Stimulated activated CD8-positive, alpha-beta memory T cell treated with anti-CD3 and anti-CD28 coated beads, Interleukin-15, amount 100 ng/mL, for 48 hours (primary cell): ENCODE measurements at places on chromosomes 3 and 15.

GRCh38 chr15:52309154-52309548 lies 13.5 kb upstream of the MYO5C start:
- no peak for DNase-seq

GRCh38 chr3:112377568-112378071 lies 44.7 kb downstream of the CD200 start:
- no peak for DNase-seq

DNA sequence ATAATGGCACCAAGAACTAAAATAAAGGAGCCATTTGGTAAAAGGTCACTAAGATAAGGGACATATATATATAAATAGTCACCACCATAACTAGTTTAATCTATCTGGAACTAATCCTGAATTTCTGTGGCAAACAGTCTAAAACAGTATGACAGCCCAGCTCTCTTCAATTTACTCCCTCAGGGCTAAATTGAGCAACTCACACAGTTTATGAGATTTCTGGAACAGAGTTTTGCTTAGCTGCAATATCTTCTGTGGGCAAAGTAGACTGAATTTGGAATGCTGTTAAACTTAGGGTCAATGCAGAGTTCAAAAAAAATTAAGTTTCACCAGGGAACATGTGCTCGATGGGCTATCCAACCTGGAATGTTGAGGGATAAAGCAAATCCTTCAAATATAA lies 70.1 kb upstream of the VEPH1 start:
- DNase-seq: no peak

DNA sequence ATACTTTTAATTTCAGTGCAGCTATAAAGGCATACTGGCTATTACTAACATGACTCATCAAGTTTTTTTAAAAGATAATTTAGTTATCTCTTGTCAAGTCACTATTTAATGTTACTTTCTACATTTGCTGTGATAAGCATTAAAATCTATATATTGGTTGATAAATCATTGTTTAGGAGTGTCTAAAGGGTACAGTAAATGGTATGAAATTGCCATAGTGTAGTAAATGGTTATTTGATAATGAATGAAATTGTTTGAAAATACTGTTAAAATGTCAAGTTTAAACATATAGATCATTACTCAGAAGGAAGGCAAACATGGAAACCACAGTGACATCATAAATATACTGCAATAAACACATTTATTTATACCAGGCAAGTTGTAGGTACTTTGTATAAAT lies 13.2 kb upstream of the BNIP2 start:
- DNase-seq: no peak

- DNase-seq: no peak
These were observed 150.6 kb downstream of the TPRG1 start for GRCh38 chr3:189322339-189322738.

DNA sequence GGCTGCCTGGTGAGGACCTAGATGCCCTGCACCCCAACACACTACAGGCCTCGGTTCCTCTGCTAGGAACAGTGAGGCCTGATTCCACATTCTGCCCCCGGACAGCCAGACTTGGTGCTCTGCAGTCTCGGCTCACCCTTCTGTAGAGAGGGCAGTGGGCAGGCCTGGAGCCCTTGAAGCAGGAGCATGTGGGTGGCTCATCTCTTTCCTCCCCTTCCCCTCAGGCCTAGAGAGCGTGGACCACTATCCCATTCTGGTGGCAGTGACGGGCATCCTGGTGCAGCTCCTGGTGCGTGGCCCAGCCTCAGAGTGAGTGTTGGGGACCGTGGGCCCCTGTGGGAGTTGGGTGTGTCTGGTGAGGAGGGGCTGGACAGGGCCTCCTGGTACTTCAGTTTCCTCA lies 3.3 kb downstream of the AMIGO3 start:
- DNase-seq: no peak

DNA sequence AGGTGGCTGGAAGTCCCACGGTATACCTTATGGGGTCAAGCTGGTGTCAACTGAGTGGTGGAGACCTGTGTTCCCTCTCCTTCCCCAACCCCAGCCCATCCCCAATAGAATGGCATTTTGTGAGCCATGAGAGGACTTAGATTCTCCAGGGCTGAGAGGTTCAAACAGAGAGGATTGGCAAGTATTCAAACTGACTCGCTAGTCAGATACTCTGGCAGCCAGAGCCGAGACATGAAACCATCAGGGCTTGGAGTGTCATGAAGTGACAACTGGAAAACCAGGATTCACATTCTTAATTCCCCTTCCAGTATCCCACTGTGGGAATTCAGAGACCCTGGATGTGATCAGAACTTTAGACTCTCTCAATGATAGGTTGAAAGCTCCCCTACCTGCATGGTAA lies 159.4 kb upstream of the SNTN start:
- no peak for DNase-seq

- no peak for DNase-seq
These were observed 111.5 kb downstream of the PDZRN3 start for GRCh38 chr3:73513260-73513659.

DNA sequence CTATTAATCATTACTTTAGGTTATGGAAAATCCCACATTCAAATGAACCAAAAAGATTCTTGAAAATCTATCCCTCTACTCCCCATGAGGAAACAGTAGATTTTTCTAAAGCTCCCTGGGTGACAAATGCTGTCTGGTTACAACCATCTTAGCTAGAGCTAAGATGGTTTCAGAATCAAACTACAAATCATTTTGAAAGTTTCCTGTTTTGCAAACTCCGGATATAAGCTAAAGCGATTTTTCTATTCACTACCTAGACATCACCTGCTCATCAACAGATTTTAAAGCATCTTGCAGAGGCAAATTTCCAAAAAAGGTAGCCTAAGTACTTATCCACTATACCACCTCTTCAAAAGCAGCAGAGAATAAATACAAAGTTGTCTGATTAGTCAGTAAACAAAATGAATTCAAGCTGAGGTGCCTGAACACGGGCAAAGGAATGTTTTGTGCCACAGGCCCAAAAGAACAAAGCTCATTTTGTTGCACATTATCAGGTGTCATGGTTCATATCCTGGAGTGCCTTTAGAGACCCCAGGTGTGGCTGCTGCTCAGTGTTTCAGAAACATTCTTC lies 204.9 kb downstream of the TNIK start:
- DNase-seq: no peak

- DNase-seq: no peak
These were observed 80.8 kb downstream of the SMAD3 start for GRCh38 chr15:67146234-67146633.

DNA sequence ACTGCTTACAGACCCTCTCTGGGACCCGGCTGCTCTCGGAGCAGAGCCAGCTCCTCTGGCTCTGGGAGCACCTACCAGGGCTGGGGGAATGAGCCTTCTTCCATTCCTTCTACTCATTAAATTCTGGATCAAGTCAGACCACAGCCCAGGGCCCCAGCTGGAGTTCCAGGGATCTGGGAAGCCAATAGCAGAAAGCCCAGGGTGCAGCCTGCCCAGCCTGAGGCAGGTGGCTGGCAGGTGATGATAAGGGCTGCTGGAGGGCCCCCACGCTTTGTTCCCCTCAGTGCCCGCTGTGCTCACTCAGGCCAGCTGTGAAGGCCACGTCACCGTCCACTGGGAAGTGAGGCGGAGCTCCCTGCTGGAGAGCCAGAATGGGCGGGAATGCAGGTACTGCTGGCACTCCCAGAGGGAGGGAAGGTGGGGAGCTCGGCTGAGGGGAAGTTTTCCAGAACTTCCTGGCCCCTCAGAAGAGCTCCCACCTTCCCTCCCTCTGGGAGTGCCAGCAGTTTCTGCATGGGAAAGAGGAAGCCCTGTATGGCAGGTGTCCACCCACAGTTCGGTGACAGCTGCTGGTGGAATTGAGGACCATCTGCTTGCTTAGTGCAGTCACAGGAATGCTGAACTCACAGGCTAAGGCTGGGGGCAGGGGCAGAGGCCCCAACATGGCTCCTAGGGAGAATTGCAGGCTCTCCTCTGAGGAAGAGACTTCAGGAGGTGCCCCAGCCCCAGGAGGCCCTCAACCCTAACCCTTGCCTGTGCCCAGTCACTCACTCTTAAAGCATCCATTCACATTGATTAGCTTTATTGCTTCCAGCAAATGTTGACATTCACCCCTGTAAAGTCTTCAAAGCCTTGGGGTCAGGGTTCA lies 12.6 kb upstream of the RTP3 start:
- no peak for DNase-seq

- no peak for DNase-seq
These were observed 154.1 kb downstream of the LIPC start for GRCh38 chr15:58585693-58586443.

DNA sequence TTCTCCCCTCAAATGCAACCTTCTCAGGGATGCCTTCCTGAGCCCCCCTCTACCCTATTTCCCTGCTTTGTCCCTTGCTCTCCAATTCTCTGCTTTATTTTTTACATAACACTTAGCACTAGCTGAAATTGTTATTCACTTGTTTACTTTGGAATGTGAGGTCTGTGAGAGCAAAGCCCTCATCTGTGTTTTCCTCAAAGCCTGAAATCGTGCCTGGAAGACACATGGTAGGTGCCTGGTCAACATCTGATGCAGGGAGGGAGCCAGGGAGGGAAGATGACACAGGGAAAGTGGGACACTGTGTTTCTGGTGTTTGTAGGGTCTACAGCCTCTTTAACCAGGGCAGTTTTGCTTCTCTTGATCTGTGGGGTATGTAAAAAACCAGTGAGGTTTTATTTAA lies 23.6 kb downstream of the EIF2AK4 start:
- no peak for DNase-seq

DNA sequence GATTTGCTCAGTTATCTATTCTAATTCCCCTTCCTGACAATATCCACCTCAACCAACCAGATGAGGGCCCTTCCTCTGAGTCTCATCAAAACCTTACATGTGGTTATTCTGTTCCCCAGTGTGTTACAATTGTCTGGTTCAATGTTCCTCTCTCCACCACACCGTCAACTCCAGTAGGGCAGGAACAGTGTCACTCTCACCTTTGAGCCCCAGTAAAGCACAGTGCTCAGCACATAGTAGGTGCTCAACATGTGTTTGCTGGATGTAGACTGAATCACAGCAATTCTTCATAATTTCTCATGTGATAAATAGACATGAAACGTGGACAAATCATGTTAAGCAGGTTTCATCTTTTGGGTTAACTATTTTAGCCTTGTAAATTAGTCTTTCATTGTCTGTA lies 103.0 kb upstream of the EIF1B start:
- DNase-seq: no peak

DNA sequence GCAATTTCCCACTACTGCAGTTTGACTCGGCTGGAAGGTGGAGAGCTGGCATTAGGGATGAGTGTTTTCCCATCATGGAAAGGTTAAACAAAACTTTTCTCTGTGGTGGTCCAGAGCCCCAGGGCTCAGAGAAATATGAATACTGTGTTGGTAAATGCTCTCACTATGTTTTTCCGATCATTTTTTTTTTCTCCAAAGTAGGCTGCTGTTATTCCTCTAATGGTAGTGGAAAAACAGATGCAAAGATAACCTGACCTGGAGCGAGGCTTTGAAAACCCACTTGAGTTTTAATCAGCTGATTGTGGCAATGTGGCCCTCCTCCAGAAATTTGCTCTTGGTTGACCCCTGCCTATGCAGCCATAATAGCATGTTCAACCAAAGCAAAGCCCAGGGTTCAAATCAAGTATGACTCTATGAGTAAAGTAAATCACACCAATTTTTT lies 320.8 kb upstream of the CTNNB1 start:
- DNase-seq: no peak

GRCh38 chr3:14780927-14781507 lies 37.7 kb upstream of the FGD5 start:
- DNase-seq: no peak

DNA sequence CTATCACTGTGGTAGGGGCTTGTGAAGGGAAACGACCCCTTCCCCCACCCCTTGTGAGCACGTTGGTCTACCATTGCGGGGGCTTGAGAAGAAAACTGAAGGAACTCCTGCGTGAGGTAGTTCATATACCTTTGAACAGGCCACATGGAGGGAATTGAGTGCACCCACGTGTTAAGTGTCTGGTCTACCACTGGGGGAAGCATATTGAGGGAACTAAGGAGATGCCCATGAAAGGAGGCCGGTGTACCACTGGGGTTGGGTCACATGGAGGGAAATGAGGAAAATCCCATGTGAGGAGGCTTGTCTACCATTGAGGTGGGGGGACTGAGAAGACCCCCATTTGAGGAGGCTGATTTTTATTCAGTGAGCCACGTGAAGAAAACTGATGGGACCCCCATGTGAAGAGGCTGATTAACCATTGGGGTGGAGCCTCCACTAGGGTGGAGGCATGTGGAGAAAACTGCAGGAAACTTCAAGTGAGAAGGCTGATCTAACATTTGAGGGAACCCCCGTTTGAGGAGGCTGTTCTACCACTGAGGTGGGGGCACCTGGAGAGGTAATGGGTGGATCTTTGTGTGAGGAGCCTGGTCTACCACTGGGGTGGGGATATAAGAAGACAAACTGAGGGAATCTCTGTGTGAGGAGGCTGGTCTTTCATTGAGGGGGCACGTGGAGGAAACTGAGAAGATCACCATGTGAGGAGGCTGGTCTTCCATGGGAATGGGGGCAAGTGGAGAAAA lies 163.2 kb downstream of the FBLN2 start:
- DNase-seq: no peak

DNA sequence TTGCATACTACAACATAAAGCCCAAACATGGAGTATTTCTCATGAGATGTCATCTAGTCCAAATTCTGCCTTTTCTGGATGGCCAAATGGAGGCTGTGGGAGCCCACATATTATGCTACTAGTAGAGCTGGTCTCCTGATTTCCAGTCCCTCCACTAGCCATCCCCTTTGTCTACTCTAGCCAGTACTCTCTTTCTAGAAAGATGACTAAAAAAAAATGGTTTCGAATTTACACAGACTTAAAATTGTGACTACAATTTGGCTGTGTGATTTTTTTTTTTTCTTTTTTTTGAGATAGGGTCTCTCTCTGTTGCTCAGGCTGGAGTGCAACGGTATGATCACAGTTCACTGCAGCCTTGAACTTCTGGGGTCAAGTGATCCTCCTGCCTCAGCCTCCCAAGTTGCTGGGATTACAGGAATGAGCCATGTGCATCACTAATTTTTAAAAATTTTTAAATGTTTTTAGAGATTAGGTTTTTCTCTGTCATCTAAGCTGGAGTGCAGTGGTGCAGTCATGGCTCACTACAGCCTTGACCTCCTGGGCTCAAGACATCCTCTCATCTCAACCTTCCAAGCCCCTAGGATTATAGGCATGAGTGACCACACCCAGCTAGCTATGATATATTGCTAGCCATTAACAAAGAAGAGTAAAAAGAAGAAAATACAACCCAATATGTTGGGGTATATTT lies 273.9 kb downstream of the ADAMTSL3 start:
- no peak for DNase-seq

- DNase-seq: no peak
These were observed 95.7 kb downstream of the NEDD4 start for GRCh38 chr15:55897560-55898336.

- no peak for DNase-seq
These were observed 158.5 kb upstream of the SGO1 start for GRCh38 chr3:20344400-20344959.

GRCh38 chr3:108287146-108287545 lies 9.2 kb upstream of the HHLA2 start:
- DNase-seq: no peak
